ENCODE measurements at places on chromosomes 1 and 21.

DNA sequence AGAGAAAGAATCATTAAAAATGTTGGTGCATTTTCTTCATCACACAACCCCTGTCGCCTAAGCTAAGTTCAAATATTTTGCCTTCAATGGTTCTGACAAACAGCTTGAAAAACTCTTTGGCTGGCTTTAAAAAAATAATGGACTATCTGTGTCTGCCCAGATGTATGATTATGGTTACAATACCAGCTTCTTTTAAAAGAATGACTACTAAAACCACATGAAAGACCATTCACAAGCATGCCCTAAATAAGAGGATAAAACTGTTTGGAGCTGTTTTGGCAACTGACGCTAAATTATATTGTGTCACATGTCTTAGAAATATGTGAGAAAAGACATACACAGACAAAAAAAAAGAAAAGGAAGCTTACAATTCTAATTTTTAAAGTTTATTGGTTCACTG is 23.7 kb upstream of the PLPPR4 start:
- DNase-seq = no peak

DNA sequence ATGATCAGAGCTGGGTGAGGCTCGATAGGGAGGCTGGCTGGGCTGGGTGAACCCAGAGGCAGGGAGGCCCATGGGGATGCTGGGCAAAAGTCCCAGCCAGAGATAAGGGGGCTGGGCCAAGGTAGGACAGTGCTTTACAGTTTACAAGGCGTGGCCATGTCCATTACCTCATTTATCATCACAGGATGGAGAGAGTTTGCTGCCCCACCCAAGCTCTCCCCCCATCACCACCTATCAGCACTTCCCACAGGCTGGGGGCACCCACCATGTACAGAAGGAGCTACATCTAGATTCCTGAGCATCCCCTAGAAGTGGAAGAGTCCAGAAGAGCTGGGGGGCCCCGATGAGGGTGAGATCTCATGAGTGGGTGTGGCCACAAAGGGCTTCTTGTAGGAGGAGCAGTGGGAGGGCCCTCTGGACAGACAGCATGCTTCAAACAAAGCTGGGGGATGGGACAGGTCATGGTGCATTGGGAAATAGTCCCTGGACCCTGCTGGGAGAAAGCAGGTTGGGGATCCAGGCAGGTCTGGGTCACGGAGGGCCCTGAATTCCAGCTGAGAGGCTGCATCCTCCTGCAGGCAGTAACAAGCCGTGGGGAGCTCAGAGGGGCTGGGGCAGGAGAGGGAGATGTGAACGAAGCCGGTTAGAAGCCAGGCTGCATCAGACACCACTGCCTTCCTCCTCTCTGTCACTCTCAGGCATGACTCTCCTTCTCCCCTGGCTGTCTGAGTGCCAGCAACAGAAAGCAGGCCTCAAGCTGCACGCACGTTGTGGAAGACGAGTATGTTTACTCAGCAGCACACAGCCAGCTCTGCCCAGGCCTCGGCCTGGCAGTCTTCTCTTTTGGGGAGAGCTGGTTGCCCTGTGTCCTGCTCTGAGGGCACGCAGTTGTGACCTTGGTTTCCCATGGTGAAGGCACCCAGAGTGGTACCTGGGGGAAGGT is 202.3 kb downstream of the HIVEP3 start:
- DNase-seq = no peak

DNA sequence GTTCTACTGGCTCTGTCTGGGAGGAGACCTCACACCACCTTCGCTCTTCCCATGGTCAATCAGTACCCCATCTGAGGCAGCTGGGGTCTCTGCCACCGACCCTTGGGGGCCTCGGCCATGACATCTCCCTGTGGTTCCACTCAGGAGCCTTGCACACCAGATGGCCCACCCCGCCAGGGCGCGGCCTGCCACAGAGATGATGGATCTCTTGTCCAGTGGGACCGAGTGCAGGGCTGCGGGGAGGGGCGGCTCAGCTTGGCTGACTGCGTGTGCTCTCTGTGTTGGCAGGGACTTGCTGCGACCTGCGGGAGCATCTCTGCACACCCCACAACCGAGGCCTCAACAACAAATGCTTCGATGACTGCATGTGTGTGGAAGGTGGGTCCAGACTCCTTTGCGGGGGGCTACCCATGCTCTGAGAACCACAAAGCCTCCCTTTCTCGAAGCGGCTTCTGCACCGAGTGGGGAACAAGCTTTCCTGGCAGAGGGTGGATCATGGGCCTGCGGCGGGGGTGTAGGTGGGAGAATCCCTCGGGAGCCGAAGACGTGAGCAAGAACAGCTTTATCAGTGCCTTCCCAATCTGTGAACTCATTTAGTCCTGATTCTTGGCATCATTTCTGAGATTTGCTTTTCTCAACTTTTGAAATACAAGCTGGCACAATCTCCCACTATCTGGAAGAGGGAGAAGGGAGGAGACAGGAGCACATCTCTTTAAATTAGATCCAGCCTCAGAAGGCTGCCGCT is 20.9 kb upstream of the AGTRAP start:
- no peak for DNase-seq

DNA sequence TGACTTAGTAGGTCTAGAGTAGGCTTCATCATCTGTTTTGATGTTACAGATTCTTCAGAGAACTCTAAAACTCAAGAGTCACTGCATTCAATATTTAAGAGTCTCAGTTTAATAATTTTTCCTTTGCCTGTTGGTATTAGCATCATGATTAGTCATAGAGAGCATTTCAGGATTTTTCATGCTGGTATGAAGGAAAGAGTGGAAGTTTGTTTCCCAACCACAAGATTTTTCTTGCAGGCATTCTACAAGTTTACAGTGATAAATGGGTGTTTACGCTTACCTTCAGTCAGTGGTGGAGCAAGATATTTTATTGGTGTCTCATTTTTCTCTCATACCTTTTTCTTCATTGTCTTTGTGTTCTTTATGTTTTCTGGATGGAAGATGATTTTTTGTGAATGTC is 58.4 kb upstream of the MYOCOS start:
- no peak for DNase-seq

- DNase-seq = no peak
Measured at GRCh38 chr1:209876078-209876800, 48.5 kb downstream of the UTP25 start.

GRCh38 chr1:153231785-153232184 is 14.4 kb downstream of the PRR9 start:
- DNase-seq = no peak

GRCh38 chr1:21244154-21244553 is 46.1 kb downstream of the ECE1 start:
- no peak for DNase-seq

DNA sequence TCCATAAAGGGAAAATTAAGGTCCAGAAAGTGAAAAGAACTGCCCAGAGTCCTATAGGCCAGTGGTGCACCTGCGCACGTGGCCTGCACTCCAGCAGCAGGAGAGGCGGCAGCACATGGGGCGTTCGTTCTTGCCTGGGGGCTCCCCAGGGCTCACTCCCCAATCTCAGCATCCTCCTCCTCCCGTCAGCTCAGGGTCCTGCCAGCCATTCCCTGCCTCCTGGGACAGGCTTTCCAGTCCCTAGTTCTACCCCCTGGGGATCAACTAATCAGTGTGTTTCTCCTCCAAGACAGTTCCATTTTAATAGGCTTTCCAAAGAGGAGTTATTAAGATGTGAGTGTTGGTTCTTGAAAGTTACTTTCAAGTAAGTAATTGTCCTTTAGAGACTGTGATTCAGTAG is 1.2 kb upstream of the A3GALT2 start:
- no peak for DNase-seq

- no peak for DNase-seq
Measured at GRCh38 chr1:163561580-163562295, 240.0 kb downstream of the NUF2 start.

DNA sequence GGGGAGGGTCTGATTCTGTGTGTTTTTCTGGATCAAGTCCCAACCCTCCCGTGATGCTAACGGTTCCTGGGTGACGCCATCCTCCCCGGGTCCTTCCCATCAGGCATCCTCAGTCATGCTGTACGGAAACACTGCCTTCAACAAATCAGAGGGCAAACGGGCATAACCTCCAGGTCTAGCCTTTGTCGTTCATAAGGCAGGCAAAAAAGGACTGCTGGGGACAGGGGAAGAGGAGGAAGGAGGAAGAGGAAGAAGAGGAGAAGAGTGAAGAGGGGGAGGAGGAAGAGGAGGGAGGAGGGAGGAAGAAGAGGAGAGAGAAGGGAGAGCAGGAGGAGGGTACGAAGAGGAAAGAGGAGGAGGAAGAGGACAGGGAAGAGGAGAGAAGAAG is 84.4 kb downstream of the ITPKB start:
- DNase-seq = no peak

GRCh38 chr1:19495799-19496526 is 10.6 kb upstream of the CAPZB start:
- DNase-seq = no peak
